Testis (tissue), 5 donors: ENCODE measurements at places on chromosomes 7 and 10. TPM values are rescaled to one million over a fixed set of nuclear protein-coding genes. Genes with fewer than 3 reads are reported as not detected.

Gene OPTN
- 130 TPM for polyA plus RNA-seq

Gene LIPJ
- polyA plus RNA-seq, result 10.4 TPM

Gene CYP3A7
- not detected for polyA plus RNA-seq

Gene ENTPD1
- polyA plus RNA-seq, result 12.7 TPM

Gene GATA3
- polyA plus RNA-seq, result 0.50 TPM

Gene TDRD1
- polyA plus RNA-seq, result 32.7 TPM
